ENCODE measurements at places on chromosomes 6 and 20.

DNA sequence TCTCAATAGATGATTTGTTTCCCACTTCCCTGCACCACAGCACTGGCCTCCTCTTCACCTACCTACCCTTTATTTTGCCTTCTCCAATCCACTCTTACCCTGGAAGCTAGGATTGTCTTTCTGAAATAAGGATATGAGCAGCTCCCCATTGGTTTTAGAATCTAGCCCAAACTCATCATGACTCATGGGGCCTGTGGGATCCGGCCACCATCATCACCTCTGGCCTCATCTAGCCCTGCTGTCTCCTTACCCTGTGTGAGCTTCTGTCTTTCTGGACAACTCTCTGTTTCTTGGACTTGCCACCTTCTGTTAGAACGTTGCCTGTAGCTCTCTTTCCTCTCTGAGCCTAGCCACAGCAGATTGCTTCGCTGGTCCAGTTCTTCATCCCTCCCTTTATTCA is 277.1 kb downstream of the PAX1 start:
- ATAC-seq: no peak

DNA sequence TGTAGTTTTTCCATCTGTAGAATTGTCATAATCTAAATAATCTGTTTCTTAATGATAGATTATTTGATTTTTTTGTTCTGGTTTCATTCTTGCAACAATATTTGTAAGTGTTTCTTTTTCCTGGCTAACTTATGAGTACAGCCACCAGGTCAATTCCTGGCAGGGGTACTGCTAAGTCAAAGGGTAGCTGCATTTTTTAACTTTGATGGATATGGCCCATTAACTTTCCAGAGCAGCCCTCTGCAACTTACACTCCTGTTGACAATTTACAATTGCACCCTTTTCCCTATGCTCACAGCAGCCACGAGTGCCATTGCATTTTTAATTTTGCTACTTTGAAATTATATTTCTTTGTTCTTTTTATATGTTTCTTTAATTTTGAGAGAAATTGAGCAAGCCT is 209.3 kb upstream of the CST7 start:
- ATAC-seq: no peak

DNA sequence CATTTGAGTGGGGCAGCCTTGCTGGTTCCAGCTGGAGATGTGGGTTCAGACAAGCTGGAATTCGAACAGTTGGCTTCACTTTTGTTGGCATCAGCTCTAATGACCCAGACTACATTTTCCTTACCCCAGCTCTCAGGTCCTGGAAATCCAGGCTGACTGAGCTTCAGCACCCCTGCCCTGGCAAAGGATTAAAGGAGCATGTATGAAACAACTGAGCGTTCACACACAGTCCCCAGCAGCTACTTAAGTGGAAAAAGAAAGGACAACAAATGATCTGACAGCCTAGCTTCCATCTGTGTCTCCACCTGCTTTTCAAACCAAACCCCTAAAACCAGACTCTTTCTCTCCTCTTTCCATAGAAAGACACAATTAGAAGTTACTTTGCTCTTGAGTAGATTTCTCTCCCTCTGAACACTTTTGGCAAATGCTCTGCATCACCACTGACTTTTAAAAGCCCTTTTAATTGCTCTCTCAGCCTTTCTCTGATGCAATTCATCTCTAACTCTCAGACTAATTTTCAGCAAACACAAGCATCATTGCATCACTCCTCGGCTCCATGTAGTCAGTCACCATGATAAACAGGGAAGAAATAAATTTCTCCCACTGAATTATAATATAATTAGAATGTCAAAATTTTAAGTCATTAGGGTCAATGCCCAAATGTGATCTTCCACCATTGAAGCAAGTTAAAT is 28.1 kb downstream of the ROS1 start:
- ATAC-seq: no peak

DNA sequence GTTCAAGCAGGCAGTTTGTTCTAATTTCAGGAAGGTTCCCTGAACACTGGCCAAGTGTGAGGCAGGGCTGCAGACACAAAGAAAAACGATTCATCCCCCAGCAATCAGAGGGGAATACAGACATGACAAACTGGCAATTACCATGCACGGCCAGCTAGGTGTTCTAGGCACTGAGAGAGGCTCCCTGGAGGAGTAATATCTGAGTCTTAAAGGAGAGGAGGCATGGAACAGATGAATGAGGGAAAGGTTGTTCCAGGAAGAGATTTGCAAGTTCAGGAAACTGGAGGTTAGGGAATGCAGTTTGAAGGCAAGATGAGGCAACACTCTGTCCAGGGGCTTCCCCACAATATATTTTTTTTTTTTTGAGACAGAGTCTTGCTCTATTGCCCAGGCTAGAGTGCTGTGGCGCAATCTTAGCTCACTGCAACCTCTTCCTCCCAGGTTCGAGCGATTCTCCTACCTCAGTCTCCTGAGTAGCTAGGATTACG is 11.1 kb downstream of the RRAGD start:
- ATAC-seq: no peak

GRCh38 chr20:62472138-62472940 is 3.5 kb downstream of the GATA5 start:
- no peak for ATAC-seq

- ATAC-seq: no peak
Observed at GRCh38 chr6:40343877-40344565, 243.1 kb downstream of the LRFN2 start.
